ENCODE measurements at places on chromosomes 2 and 18. TPM values are rescaled to one million over a fixed set of nuclear protein-coding genes. Genes with fewer than 3 reads are reported as not detected.

SPP2 gene
- not detected for total RNA-seq

ADAM23 gene
- 12.0 TPM for total RNA-seq

DHRS9 gene
- not detected for total RNA-seq

MEIS1 gene
- 13.3 TPM for total RNA-seq

MC4R gene
- total RNA-seq: not detected

SCN7A gene
- total RNA-seq: 6.3 TPM

XDH gene
- total RNA-seq: 1.0 TPM

ST8SIA5 gene
- 0.49 TPM for total RNA-seq

ZBTB7C gene
- 0.67 TPM for total RNA-seq

CCBE1 gene
- total RNA-seq: 1.2 TPM

GATA6 gene
- 23.8 TPM for total RNA-seq

HOXD12 gene
- not detected for total RNA-seq

ABCA12 gene
- total RNA-seq: not detected

TRPM8 gene
- not detected for total RNA-seq

STAT4 gene
- total RNA-seq: 1.1 TPM

CD28 gene
- total RNA-seq: not detected

TDRD15 gene
- 0.05 TPM for total RNA-seq

CLEC4F gene
- total RNA-seq: 0.23 TPM

ABCB11 gene
- 1.9 TPM for total RNA-seq

DLX1 gene
- 0.87 TPM for total RNA-seq

DOK6 gene
- 2.2 TPM for total RNA-seq

TSPYL6 gene
- not detected for total RNA-seq

IDH1 gene
- total RNA-seq: 171 TPM

GCKR gene
- total RNA-seq: 0.59 TPM

NPHP1 gene
- total RNA-seq: 5.7 TPM

ARHGEF33 gene
- total RNA-seq: 0.69 TPM

CROCC2 gene
- total RNA-seq: not detected

CYP27C1 gene
- total RNA-seq: 6.4 TPM

RAPGEF4 gene
- total RNA-seq: 7.5 TPM

NRP2 gene
- total RNA-seq: 258 TPM

DYNC1I2 gene
- total RNA-seq: 121 TPM

KLHL41 gene
- total RNA-seq: 0.10 TPM

NYAP2 gene
- total RNA-seq: not detected

SAP130 gene
- total RNA-seq: 39.4 TPM

NEU4 gene
- 0.33 TPM for total RNA-seq

CYP26B1 gene
- total RNA-seq: 1.2 TPM

NDC80 gene
- 8.6 TPM for total RNA-seq

IGFBP2 gene
- 1,170 TPM for total RNA-seq

GAL3ST2 gene
- not detected for total RNA-seq

HIBCH gene
- 29.8 TPM for total RNA-seq

FHOD3 gene
- total RNA-seq: 0.67 TPM
